ENCODE measurements at places on chromosomes 7 and 10. TPM values are rescaled to one million over a fixed set of nuclear protein-coding genes. Genes with fewer than 3 reads are reported as not detected.

- no peak for DNase-seq
- H3K4me3 ChIP-seq: no peak overlapping the region
- H3K27me3 ChIP-seq: no peaks in the 10 kb centered on the region
- no peak overlapping the region for H3K27ac ChIP-seq
- no peaks in the 10 kb centered on the region for H3K36me3 ChIP-seq
Observed at GRCh38 chr10:75884808-75885207, 453.4 kb downstream of the LRMDA start.

DNA sequence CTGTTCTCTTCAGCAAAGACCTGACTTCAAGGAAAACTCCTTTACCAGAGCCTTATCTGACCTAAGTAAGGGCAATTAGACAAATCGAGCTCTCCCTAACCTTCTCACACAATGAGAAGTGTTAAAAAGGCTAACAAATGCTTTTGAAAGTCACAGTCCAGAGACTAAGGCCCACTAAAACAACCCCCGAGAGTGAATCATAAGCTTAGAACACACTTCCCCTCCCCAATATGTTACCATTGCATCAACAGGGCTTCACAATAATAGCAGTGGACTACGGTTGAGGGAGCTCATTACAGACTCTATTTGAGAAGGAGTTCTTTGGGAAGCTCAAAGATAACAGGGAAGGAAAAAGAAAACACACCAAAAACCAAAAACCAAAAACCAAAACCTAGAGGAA lies 28.6 kb upstream of the ZEB1 start:
- DNase-seq: no peak
- no peaks in the 10 kb centered on the region for H3K36me3 ChIP-seq
- H3K4me3 ChIP-seq: no peak overlapping the region
- no peaks in the 10 kb centered on the region for H3K27me3 ChIP-seq

GRCh38 chr10:124388476-124388822 lies 30.3 kb downstream of the OAT start:
- peaks cover 13% of the 10 kb centered on the region for H3K4me1 ChIP-seq
- H3K27ac ChIP-seq: no peak overlapping the region
- no peak for DNase-seq
- no peaks in the 10 kb centered on the region for H3K36me3 ChIP-seq
- H3K27me3 ChIP-seq: no peaks in the 10 kb centered on the region

GRCh38 chr10:109467551-109467950 lies 455.8 kb downstream of the XPNPEP1 start:
- no peaks in the 10 kb centered on the region for H3K36me3 ChIP-seq
- DNase-seq: no peak
- H3K4me3 ChIP-seq: no peak overlapping the region
- H3K27ac ChIP-seq: no peak overlapping the region
- no peaks in the 10 kb centered on the region for H3K27me3 ChIP-seq

DNA sequence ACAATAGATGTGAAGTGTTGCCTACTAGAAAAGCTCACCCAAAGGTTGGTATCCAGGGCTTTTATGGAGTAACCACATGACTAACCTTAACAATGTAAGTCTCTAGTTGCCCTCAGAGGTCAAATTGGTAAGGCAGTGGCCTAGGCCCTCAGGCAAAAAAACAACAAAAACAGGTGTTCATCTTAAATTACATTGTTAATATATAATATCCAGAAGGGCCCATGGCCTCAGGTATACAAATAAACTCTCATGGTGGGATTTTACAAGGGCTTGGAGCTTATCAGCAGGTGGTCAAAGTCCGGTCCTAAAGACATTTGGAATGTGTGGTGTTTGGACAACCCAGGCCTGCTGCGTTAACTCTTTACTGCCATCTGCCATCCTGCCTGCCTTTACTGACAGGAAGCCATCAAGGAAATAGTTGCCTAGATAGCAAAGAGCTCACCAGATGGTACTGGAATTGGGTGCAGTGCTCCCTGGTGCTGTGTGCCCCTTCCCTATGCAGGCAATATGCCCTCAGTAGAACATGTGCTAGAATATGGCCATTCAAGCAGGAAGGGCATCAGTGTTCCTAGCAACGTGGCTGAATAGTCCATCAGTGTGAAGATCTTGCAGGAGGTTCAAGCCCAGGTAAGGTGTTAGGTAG lies 36.2 kb downstream of the TOMM7 start:
- H3K27ac ChIP-seq: no peak overlapping the region
- no peak for DNase-seq
- no peaks in the 10 kb centered on the region for H3K36me3 ChIP-seq
- no peaks in the 10 kb centered on the region for H3K27me3 ChIP-seq
- no peaks in the 10 kb centered on the region for H3K4me1 ChIP-seq

- no peak overlapping the region for H3K4me3 ChIP-seq
- peaks cover 7% of the 10 kb centered on the region for H3K4me1 ChIP-seq
- peaks cover 7% of the 10 kb centered on the region for H3K27me3 ChIP-seq
- DNase-seq: no peak
- H3K36me3 ChIP-seq: no peaks in the 10 kb centered on the region
Observed at GRCh38 chr7:116588225-116588624, 63.4 kb downstream of the CAV1 start.

GRCh38 chr10:33669904-33670303 lies 335.4 kb upstream of the NRP1 start:
- H3K36me3 ChIP-seq: no peaks in the 10 kb centered on the region
- H3K4me1 ChIP-seq: no peaks in the 10 kb centered on the region
- H3K27ac ChIP-seq: no peak overlapping the region
- no peaks in the 10 kb centered on the region for H3K27me3 ChIP-seq

- no peak for DNase-seq
- H3K27ac ChIP-seq: no peak overlapping the region
- no peaks in the 10 kb centered on the region for H3K4me1 ChIP-seq
- no peaks in the 10 kb centered on the region for H3K27me3 ChIP-seq
Observed at GRCh38 chr10:17989908-17990767, 38.4 kb downstream of the SLC39A12 start.

GRCh38 chr7:107659666-107660065 lies 962 bp upstream of the SLC26A4 start:
- H3K4me1 ChIP-seq: peaks cover 18% of the 10 kb centered on the region
- DNase-seq: no peak
- H3K4me3 ChIP-seq: no peak overlapping the region
- H3K27ac ChIP-seq: no peak overlapping the region

- H3K4me3 ChIP-seq: no peak overlapping the region
- no peaks in the 10 kb centered on the region for H3K4me1 ChIP-seq
- no peak for DNase-seq
- no peaks in the 10 kb centered on the region for H3K36me3 ChIP-seq
- peaks cover 5% of the 10 kb centered on the region for H3K27me3 ChIP-seq
Observed at GRCh38 chr7:25882151-25882773, 269.7 kb upstream of the NFE2L3 start.

DNA sequence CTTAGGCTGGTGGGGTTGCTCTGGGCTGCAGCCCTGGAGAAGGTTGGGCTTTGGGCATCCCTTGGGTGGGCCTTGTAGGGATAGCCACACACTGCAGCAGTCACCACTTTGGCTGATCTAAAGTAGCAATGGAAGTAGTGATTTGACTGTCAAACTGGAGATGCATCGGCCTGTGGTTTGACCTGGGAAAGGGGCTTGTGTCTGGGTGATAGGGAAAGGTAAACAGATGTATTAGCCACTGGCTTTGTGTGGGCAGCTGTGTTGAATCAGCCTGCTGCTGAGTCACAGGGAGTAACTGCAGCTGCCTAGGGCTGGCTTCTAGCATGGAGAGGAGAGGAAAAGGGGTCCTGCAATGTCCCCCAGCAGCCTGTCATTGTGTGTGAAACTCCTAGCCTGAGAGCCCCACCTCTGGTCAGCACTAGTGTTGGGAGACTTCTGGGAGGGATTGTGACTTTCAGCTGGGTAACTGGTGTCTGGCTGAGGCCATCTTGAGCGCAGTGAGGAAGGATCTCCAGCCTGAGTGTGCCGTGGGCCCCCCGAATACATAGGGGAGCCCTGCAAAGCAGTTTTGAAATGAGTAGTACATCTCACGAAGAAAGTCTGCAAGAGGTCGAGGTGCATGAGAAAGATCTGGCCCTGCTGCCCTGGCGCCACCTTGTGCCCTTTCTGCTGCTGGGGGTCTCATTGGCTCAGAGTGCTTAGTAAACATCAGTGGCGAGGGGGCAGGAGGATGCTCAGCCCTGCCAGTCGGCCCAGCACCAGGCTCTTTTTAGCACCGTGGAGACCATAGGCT lies 117.3 kb downstream of the FANK1 start:
- H3K27me3 ChIP-seq: no peaks in the 10 kb centered on the region
- no peak overlapping the region for H3K4me3 ChIP-seq
- H3K36me3 ChIP-seq: no peaks in the 10 kb centered on the region
- peaks cover 20% of the 10 kb centered on the region for H3K4me1 ChIP-seq

DNA sequence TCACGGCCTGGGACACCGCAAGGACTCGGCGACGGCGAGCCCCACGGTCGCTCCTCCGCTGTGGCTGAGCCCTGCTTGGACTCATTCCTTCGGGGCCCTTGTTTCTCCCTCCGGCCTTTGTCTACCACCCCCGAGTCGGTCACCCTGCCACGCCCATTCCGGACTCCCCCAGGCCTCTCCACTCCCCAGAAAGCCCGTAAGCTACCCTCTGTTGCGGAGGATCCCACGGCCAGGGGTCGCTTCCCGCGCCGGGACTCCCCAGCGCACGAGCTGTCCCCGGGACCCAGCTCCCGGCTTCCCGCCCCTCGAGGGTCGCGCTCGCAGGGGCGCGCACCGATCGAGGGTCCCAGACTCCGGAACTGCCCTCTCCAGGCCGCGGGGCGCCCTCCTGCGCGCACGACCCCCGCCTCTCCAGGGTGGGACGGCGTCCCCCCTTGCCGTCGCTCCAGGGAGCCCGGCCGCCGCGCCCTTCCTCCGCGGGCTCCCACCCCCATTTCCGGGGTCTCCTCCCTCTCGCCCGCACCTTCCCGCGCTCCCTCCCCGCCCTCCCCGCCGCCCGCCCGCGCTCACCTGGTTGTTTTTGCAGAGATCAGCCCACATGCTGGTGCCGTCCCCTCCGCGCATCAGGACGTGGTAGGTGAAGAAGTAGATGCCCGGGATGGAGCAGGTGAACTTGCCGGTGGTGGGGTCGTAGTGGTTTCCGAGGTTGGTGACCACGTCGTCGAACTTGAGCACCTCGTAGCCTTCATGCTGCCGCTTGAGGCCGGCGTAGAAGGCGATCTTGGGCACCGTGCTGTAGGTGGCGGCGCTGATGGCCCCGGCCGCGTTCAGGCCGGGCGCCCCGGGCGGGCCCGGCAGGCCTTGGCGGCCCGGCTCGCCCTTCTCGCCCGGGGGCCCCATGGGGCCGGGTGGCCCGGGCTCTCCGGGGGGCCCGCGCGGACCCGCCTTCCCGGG lies 1.5 kb downstream of the C1QL3 start:
- no peak overlapping the region for H3K4me3 ChIP-seq
- no peaks in the 10 kb centered on the region for H3K36me3 ChIP-seq
- DNase-seq: no peak

DNA sequence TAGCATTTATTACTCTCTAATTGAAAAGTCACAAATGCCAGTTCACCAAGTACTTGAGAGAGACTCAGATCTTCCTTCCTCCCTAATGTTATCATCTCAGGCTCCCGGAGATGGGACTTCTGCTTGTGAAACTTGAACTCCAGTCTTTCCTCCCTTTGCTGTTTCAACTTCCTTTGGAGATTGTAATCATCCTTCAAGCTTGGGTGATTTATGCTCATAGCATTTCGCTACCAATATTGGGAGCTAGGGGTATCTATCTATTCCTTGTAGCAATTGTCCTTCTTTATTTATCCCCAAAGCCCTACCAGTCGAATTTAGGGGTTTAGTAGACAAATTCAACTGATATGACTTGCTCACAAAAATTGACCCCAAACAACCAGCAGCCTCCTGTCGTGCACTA lies 117.9 kb upstream of the STARD3NL start:
- H3K4me1 ChIP-seq: no peaks in the 10 kb centered on the region
- H3K27ac ChIP-seq: no peak overlapping the region
- DNase-seq: no peak
- H3K27me3 ChIP-seq: no peaks in the 10 kb centered on the region
- no peak overlapping the region for H3K4me3 ChIP-seq
- H3K36me3 ChIP-seq: no peaks in the 10 kb centered on the region

The AZGP1 gene
- total RNA-seq: not detected

The GIMAP2 gene
- total RNA-seq: 47.5 TPM

The RTKN2 gene
- 0.33 TPM for total RNA-seq

The HTR5A gene
- total RNA-seq: not detected

The UCMA gene
- not detected for total RNA-seq

The BAG3 gene
- total RNA-seq: 9.7 TPM

The OR2A42 gene
- not detected for total RNA-seq

The GJD4 gene
- total RNA-seq: not detected

Measured in natural killer cell (primary cell).